ENCODE measurements at places on chromosomes 2 and 18. TPM values are rescaled to one million over a fixed set of nuclear protein-coding genes. Genes with fewer than 3 reads are reported as not detected.

Gene FSIP2
- total RNA-seq = 0.10 TPM

Gene NFU1
- 37.8 TPM for total RNA-seq

Gene ST8SIA5
- not detected for total RNA-seq

Gene RPRM
- not detected for total RNA-seq
